ENCODE measurements at places on chromosomes 5 and 9.

DNA sequence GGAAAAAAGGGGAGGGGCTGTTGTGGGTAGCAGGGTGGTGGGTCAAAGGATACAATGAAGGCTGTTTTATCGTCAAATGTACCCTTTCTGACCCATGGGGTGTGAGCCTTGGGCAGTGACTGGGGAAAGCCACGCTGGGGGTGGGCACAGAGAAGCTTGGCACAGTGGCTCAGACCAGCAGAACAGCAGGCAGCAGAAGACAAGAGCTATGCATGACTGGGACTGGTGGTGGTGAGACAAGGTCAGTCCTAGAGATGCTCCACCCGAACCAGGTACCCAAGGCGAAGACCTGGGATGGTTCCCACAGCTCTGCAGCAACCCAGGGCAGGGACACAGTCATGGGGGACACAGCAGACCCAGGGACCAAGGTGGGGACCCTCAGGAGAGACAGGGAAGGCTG is 38.3 kb downstream of the BICD2 start:
- DNase-seq = no peak

DNA sequence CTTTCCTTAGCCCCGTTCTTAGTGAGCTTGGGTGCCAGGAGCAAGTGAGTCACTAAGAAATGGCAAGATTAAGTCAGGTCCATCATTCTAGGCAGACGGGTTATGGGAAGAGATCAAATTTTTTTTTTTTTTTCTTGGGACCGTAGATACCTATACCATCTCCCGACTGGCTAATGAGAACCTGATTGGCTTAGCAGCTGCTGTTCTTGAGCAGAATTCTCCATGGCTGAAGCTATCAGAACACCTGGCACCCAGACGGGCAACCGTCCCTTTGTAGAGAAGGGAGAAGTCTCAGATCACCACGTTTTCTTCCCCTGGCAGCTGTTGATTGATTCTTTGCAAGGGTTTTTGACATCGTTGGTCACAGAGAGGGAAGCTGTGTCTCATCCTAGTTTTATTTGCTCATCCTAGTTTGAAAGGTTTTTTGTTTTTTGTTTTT is 78.6 kb downstream of the AOPEP start:
- DNase-seq = no peak

GRCh38 chr9:86580688-86581087 is 226.5 kb upstream of the TUT7 start:
- no peak for DNase-seq

GRCh38 chr5:999032-999501 is 9.5 kb upstream of the NKD2 start:
- no peak for DNase-seq

- peak; percentile 89 for DNase-seq
These were observed 114.0 kb upstream of the MTAP start for GRCh38 chr9:21688108-21689102.

GRCh38 chr5:141514330-141515133 is 25.7 kb downstream of the PCDHGC5 start:
- peak; percentile 68 for DNase-seq

GRCh38 chr9:8614926-8615440 is 815.4 kb upstream of the DMAC1 start:
- DNase-seq = no peak

DNA sequence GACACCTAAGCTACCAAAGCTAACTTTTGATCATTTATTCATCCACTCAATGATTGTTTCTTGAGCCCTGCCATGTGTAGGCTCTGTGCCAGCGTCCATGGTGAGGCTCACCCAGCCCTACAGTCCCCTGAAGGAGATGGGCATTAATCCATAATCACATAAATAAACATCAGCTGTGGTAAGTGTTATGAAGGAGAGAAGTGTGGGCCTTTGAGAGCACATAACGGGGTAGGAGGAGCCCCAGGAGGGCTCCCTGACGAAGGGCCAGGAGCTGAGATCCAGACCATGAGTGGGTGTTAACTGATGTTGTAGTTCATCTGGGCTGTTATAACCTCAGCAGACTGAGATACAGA is 53.9 kb upstream of the AFAP1L1 start:
- no peak for DNase-seq

DNA sequence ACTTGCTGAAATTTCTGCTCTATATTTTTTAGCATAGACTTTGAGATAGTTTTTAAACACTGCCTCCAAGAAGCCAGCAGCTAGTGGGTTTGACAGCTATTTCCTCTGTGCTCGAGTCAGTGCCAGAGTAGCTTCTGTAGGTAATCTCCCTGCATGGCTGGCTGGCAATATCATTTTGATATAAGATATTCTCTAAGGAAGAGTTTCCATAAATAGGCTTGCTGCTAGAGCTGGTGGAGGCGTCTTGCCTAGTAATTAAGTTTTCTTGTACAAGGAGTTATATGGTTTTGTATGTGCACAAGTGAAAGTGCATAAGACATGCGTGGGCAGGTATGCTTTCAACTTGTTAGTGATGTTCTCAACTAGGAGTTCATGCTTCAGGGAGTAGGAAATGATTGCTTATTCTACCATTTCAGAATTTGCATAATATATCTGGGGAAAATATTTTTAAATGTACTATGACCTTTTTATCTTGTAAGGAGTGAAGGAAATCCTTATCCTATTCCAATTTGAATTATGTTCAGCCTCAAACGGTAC is 74.1 kb upstream of the CCL21 start:
- no peak for DNase-seq

GRCh38 chr5:180669661-180670060 is 20.3 kb upstream of the FLT4 start:
- DNase-seq = no peak

DNA sequence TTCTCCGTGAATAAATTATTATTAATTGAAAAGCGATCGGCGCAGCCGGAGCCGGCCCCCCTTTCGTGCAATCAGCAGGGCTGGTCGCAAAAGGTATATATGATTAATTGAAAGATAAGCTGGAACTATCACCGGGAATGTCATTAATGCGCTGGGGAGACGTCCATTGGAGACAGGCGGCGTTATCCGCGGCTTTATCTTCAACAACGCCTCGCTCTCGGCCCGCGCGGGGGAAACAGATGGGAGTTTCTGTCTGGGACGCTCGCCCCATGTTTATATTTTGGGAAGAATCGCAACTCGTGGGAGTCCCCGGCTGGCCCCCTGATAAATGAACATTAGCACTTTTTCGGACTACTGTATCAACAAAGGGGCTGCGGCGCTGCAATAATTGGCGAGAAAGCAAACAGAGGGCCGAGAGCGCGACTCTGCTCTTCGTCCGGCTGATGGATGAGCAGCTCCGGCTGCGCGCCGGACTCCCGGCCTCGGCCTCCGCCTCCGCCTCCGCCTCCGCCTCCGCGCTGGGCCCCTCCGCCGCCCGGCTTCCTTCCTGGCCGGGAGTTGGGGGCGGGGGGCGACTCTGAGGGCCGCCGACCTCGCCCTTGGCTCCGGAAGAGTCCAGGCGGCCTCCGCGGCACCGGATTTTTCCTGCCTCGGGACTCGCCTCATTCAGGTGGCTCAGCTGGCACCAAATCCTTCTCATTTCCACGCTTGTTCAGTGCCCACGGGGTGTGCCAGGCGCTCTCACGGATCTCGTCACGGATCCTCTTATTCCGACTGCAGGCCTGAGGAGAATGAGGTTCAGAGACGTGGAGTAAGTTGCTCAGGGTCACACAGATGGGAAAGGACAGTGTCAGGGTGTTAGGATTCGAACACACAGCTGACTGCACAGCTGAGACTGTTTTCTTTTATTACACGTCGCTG is 3.6 kb upstream of the NKX2-5 start:
- DNase-seq = no peak

- no peak for DNase-seq
These were observed 583.4 kb downstream of the ACTL7B start for GRCh38 chr9:108272349-108272899.

- DNase-seq = no peak
These were observed 8.8 kb downstream of the LHFPL2 start for GRCh38 chr5:78639791-78640190.

DNA sequence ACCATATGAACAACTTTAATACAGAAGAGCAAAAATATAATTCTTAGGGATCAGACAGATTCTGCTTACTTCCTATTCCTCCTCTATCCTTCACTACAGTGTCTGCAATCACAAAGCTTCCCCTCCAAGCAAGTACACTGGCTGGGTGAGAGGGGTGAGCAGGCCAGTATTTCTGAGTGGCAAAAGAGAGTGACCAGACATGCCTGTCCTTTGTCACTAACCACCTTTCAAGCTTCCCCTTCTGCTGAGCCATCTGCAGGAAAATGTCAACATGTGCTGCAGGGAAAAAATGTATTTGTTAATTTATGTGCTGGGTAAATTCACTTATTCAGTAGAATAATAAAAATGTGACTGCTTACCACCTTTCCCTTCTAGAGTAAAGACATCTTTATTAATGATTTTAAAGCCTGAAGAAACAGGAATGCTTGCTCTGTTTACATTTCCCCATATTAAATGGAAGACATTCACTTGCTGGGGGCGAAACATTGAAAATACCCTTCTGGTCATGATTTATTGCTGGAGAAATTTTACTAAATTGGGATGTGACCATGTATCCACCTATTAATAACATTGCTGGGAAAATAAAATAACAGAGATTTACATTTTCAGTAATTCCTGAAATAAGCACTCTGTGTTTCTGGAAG is 84.9 kb downstream of the SPOCK1 start:
- no peak for DNase-seq

DNA sequence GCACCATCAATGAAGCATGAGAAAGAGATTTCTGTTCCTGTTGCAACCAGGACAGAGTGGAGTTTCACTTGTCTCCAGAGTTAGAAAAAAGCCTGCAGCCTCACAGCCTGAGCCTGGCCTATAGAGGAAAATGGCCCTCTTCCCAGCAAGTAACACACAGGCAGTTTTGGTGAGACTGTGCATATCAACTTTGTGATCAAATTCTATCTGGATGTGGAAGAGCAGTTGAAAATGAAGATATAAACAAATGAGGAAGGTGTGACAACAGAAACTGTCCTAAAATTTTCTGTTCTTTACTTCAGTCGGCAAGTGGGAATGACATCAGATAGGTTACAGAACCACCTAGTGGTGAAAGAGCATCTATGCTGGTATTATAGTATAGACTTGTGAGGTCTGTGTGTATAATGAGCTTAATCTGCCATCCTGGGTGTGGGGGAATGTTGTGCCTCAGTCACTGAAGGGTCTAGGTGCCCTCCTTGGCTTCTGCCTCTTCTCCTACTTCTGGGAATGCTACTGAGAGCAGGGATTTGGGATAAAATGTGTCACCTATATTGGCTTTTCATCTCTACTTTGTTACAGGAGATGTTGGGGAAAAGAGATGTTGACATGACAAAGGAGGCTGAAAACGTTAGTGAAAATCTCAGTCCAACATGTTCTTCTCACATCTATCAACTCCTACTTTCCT is 28.2 kb downstream of the YIPF5 start:
- no peak for DNase-seq

- no peak for DNase-seq
These were observed 180.9 kb upstream of the SLC24A2 start for GRCh38 chr9:19969721-19970120.

- DNase-seq = no peak
These were observed 15.2 kb downstream of the CRB2 start for GRCh38 chr9:123371228-123371584.

DNA sequence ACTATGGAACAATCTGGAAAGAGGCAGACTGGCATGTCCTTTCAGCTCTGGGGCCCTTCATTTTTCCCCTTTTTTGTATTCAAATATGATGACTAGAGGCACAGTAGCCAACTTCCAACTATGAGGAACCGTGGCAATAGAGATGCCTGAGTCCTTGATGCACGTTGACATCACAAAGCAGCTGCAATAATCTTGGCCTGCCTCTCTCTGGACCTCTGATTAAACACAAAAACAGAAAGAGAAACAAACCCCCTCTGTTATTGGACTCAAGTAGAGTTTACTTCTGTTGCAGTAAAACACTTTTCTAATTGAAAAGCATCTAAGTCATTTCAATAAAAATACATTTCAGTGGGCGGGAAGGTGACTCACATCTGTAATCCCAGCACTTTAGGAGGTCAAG is 122.2 kb upstream of the GRAMD2B start:
- no peak for DNase-seq

DNA sequence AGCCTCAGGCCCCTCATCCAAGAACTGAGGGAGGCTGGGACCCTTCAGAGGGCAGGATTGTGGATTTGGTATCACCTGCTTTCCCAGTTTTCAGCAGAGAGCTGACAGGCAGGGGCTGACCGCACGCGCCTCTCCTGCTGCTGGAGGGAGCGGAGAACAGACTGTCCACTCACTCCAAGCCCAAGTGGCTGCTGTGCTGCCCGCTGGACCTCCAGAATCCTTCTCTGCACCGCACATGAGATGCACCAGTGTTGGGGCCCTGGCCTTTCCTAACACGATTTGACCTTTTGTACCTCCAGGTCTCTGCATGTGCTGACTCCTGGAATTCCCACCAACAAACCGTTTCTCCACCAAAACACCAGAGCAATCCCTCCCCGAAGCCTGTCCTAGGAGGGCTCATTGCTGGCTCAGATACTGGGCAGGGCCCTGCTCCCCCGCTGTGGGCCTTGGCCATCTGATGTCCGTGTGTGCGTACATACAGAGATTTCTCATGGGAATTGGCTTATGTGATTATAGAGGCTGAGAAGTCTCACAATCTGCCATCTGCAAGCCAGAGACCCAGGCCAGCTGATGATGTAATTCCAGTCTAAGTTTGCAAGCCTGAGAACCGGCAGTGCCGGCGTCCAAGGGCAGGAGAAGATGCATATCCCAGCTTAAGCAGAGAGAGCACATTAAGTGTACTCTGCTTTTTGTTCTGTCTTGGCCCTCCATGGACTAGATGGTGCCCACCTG is 141.7 kb downstream of the GADD45G start:
- no peak for DNase-seq

- no peak for DNase-seq
These were observed 48.9 kb downstream of the YIPF5 start for GRCh38 chr5:144121577-144121976.

All from GM04503 (cell line).